ENCODE measurements at places on chromosomes 3 and 15.

GRCh38 chr15:98085003-98085639, 124.6 kb downstream of the ARRDC4 start:
- peak; percentile 32 for DNase-seq

DNA sequence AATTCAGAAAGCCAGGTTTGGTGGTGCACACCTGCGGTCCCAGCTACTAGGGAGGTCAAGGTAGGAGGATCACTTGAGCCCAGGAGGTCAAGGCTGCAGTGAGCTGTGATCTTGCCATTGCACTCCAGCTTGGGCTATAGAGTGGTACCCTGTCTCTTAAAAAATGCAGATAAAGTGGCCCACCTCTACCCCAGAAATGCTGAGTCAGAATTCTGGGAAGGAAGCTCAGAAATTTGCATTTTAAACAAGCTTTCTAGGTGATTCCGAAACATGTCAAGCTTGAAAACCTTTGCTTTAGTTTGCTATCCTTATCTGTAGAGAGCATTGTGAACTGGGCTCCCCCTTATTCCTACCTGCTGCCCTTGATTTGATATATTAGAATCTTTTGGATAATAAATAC, 7.7 kb downstream of the MED12L start:
- no peak for DNase-seq

DNA sequence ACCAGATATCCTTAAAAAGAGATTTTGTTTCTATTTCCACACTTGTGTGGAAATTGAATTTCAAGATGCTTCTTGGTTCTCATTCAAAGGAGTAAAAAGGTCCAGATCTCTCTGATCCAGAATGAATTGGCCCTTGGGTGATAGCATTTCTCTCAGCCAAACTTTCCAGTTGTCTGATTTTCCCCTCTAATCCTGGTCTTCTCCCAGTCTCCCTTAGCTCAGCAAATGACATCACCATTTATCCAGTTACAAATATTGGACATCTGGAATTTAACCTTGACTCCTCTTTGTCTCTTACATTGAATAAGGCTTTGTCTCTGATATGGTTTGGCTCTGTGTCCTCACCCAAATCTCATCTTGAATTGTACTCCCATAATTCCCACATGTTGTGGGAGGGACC, 10.2 kb upstream of the FGF7 start:
- DNase-seq: no peak

- no peak for DNase-seq
Measured at GRCh38 chr3:62019906-62020305, 353.4 kb downstream of the FEZF2 start.

- no peak for DNase-seq
Measured at GRCh38 chr3:78986416-78987101, 781.2 kb downstream of the ROBO1 start.

- no peak for DNase-seq
Measured at GRCh38 chr15:41690636-41691035, 30.4 kb downstream of the MGA start.

- DNase-seq: peak; percentile 69
Measured at GRCh38 chr3:133490468-133491351, 82.8 kb upstream of the CDV3 start.

- DNase-seq: no peak
Measured at GRCh38 chr3:27723815-27724458, 1.8 kb upstream of the EOMES start.

DNA sequence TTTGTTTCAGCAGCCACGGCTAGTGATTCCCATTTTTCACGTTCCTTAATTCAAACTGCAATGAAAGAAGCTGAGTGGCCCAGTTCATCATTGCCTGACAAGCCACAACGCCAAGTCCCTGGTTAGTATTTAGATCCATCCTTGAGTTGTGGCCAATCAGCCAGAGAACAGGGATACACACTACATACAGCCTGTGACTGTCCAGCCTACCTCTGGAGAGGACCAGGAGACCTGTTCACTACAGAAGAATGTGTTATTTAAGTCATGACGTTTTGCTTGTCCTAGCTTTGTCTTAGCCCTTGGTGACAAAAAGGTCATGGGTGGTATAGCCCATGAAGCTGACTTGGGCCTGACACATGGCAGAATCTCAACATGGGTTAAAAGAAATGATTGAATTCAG, 2.7 kb upstream of the TPM1 start:
- DNase-seq: no peak

GRCh38 chr3:156576651-156577348, 21.9 kb upstream of the SSR3 start:
- DNase-seq: no peak

GRCh38 chr15:39781967-39782302, 706 bp downstream of the FSIP1 start:
- DNase-seq: no peak

DNA sequence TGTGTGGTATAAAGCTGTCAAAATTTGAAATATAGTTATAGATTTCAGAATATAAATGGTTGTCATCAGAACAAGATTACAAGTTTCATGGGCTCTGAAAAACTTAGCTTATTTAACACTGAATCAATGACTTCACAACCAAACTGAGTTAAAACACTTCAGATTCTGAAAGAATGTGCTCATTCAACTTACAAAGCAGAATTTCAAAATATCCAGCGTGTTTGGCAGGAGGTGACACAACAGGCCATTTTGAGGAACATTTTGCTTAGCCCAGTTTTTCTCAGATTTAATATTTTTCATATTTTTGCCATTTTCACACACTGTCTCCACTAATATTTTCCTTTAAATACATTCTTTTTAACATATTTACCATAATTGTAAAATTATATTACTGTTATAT, 781.1 kb downstream of the TUSC7 start:
- no peak for DNase-seq

- DNase-seq: no peak
Measured at GRCh38 chr3:85476891-85477495, 518.2 kb downstream of the CADM2 start.

DNA sequence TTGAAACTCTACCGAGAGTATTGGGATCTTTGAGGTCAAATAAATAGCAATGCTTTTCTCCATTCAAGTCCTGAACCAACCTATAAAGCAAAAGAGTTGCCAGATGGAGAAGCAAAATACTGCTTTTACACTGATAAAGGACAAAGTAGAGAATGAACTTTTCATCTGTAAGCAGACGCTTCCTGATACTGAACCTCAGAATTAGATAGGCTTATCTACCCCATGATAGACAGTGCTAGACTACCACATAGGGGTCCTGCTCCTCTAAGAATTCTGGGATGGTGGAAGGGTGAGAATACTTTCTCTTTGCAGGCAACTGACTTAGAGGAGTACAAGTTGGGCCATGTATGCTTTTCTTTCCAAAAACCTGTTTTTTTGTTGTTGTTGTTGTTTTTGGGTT, 9.5 kb downstream of the SAXO2 start:
- no peak for DNase-seq

DNA sequence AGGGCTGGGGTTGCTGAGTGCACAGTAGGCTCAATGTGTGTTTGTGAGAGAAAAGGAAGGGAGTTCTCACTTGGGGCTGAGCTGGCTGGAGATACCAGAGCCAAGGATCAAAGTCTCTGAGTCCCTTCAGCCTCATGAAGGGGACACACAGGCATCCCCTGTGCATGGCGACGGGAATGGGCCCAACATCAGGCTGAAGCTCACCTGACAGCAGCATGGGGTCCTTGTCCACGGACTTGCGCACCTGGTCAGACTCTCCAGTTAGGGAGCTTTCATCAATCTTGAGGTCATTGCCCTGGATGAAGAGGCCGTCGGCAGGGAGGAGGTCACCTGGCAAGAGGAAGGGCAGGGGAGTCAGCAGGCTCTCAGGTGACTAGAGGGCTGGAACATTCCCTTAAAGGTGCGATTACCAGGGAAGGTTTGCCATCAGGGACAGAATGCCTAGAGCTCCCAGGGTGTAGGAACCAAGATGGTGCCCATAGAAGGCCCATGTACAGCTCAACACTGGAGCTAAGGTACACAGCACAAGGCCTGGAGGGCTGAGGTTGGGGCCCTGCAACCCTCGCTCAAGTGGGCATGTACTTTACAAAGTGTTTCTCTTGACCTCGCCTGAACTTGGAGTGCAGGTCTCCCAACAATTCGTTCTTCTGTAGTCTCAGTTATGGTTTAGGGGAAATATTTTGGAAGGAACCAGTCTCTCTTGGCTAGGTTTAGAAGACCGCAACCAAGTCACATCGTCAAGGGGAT, 80.0 kb upstream of the SEC13 start:
- DNase-seq: no peak

GRCh38 chr15:39597751-39598185, 16.9 kb downstream of the THBS1 start:
- DNase-seq: no peak

DNA sequence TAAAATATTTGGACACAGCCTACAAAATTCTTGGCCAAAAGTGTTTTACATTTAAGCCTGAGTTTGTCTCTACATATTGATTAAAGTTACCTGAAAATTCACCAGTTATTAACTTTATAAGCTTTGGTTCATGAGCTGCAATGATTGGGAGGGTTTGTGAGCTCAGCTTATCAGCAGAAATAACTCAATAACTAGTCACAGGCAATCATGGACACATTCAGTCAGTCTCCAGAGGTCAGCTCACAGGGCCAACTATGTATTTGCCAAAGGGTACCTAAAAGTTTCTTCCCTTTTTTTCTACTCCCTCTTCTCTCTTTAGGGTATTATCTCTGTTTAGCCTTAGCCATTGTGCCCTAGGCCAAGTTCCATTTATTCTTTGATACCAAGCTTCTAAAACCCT, 145.9 kb downstream of the ZPLD1 start:
- no peak for DNase-seq

- DNase-seq: no peak
Measured at GRCh38 chr15:80267658-80268057, 15.6 kb upstream of the CTXND1 start.

DNA sequence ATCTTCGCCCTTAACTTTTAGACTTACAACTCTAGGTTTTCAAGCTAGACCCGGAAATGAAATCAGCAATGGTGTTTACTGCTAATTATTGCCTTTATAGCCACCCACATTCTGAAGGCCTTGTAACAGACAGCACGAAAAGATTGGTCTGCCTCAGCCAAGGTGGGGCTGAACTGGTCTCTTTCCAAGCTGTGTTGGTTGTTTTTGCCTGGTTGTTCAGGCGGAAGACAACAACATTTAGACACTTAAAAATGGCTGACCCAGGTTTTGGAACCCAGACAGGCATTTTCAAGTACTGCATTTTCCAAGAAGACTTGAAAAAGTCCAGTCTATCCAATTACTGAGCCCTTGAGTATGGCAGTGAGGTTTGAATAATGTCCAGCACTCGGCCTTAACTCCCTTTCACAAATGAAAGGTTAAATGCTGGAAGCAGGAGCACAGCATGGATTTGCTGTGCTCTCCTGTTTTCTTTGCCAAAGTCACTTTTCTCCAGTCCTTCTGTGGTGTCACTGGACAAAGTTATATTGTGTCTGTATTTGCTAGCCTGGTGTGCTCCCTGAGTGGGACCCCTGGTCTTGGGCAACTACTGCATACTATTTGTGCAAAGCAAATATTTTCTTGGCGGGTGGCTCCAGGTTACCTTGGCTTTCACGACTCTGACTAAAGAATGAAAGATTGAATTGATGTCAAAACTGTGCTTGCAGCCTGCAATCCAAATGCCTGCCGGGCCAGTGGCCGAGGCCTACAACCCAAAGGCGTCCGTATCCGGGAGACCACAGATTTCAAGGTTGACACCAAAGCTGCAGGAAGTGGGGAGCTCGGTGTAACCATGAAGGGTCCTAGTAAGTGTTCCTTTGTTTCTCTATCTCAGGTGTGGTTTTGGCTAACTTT, 93.5 kb downstream of the FLNB start:
- no peak for DNase-seq

GRCh38 chr15:73028831-73029451, 23.3 kb upstream of the NEO1 start:
- DNase-seq: no peak

Data from activated CD4-positive, alpha-beta T cell treated with anti-CD3 and anti-CD28 coated beads for 4 hours (primary cell).